Activated CD4-positive, alpha-beta memory T cell treated with anti-CD3 and anti-CD28 coated beads, Interleukin-2, amount 10 ng/mL, durations not matched to agents 7 days and 5 days (primary cell): ENCODE measurements at places on chromosomes 12 and 14. TPM values are rescaled to one million over a fixed set of nuclear protein-coding genes. Genes with fewer than 3 reads are reported as not detected.
A peak's percentile ranks its signal among the peaks of the same experiment; 100 is the strongest.

Gene ACOT6
- not detected for total RNA-seq

Gene GPRC5D
- total RNA-seq: 0.73 TPM

Gene OTUB2
- total RNA-seq: 7.3 TPM

Gene OR6C2
- total RNA-seq: not detected

Gene NELL2
- total RNA-seq: 10.5 TPM

Gene ANO2
- not detected for total RNA-seq

Gene TMTC2
- 5.1 TPM for total RNA-seq

Gene TAS2R7
- not detected for total RNA-seq

DNA sequence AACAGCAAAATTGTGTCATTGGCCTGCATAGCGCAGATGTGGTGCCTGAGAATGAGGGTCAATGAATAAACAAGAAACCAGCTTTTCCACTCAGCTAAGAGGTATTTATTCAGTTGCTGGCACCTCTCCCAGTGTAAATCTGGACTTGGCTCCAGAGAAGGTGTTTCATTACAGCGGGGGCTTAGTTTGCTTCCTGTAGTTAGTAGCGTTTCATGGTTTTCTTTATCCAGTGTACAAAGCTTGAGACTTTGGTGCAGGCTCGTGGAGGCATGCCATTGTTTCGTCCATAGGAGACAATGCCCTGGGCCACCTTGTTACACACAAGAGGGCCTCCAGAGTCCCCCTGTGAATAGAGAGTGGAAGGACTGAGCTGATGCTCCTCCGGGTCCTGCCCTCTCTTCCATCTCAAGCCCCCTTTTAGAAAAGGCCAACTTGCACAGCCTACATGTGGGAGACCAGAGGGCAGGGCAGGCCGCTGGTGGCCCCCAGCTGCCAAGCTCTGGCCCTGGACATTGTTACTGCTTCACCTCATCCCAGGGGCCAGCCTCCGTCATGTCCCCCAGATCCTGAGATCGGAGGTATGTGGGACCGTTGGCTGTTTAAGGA, 3.0 kb downstream of the GZMB start:
- H3K36me3 ChIP-seq: peaks cover 49% of the 10 kb centered on the region
- peak overlapping the region; percentile 84 for H3K4me3 ChIP-seq
- no peaks in the 10 kb centered on the region for H3K27me3 ChIP-seq
- peak overlapping the region; percentile 90 for H3K27ac ChIP-seq
- H3K4me1 ChIP-seq: peaks cover 51% of the 10 kb centered on the region

- DNase-seq: peak; percentile 60
- peaks cover 7% of the 10 kb centered on the region for H3K4me1 ChIP-seq
- no peak overlapping the region for H3K4me3 ChIP-seq
- peaks cover 37% of the 10 kb centered on the region for H3K36me3 ChIP-seq
These were observed 66.3 kb downstream of the CLIP1 start for GRCh38 chr12:122356192-122356635.

- no peak overlapping the region for H3K27ac ChIP-seq
- DNase-seq: peak; percentile 27
- peaks cover 16% of the 10 kb centered on the region for H3K27me3 ChIP-seq
- H3K4me1 ChIP-seq: peaks cover 3% of the 10 kb centered on the region
- no peak overlapping the region for H3K4me3 ChIP-seq
These were observed 50.0 kb downstream of the SPRING1 start for GRCh38 chr12:116687888-116688287.

DNA sequence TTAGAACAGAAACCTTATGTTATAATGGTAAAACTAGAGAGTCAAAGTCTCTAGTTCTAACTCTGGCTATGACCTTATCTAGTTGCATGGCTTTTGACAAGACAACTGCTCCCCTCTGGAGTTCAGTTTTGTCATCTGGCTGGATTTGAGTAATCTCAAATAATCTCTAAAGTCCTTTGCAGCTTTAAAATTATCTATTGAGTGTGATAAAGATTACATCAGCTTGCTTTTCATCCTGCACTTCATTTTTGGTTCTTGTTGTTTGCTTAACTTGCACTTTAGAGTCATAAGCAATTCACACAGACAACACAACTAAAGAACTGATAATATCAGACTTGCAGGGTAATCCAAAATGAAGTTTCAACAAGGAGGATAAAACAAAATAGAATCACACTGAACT, 2.3 kb downstream of the AKAP5 start:
- H3K4me3 ChIP-seq: no peak overlapping the region
- DNase-seq: no peak
- H3K27me3 ChIP-seq: peaks cover 4% of the 10 kb centered on the region
- no peak overlapping the region for H3K27ac ChIP-seq

DNA sequence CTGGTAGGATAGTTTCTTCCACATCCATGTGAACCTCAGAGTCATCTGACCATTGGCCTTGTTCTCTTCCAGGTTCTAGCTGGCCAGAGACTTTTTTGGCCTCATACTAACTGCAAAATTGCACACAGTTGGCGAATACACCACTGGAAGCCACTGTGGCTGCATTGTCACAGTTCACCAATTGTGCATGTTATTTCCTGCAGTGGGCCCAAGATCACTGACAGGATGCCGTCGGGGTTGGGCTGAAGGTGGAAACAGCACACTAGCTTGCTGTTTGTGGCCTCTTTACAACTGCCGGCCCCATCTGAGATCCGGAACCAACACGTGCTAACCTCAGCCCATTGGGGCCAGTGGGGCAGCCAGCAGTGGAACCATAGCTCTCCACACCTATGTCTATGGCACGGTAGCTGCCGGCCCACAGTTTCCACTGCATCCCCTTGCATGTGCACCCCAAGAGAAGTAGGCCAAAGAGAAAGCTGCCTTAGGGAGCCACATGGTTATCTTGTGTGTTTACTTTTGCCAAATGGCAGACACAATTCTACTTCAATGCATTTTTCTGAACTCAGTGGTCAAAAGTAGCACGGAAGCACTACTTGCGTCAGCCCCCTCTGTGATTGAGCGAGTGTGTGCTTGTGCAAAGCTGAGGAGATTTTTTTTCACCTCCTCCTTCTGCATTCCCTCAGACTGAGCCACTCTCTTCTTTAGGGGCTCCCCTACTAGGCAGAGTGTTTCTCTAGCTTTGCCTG, 464.0 kb downstream of the RAD51B start:
- DNase-seq: peak; percentile 79
- H3K27ac ChIP-seq: peak overlapping the region; percentile 96
- H3K4me3 ChIP-seq: peak overlapping the region; percentile 47
- peaks cover 48% of the 10 kb centered on the region for H3K4me1 ChIP-seq
- H3K36me3 ChIP-seq: peaks cover 4% of the 10 kb centered on the region

GRCh38 chr12:88665071-88665470, 84.8 kb upstream of the KITLG start:
- no peaks in the 10 kb centered on the region for H3K27me3 ChIP-seq
- H3K36me3 ChIP-seq: no peaks in the 10 kb centered on the region
- H3K4me3 ChIP-seq: no peak overlapping the region
- no peaks in the 10 kb centered on the region for H3K4me1 ChIP-seq
- no peak overlapping the region for H3K27ac ChIP-seq
- no peak for DNase-seq

DNA sequence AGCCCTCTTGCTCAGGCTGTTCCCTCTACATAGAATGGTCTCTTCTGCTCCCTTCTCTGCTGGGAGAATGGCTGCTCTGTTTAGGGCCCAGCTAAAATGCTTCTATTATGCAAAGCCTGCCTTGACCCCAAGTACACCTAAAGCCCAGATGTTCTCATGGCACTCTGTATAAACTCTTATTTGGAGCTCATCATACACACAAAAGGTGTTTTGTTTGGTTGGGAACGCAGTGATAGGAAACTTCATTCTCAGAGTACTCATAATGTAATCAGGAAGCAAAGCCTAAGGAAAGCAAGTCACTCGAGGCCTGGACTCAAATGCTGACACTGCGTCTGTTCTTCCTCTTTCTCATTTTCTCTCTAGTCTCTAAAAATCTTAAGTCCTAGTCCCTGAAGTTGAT, 38.2 kb upstream of the SYCP3 start:
- H3K27me3 ChIP-seq: no peaks in the 10 kb centered on the region
- H3K4me1 ChIP-seq: peaks cover 53% of the 10 kb centered on the region
- peaks cover 40% of the 10 kb centered on the region for H3K36me3 ChIP-seq
- H3K4me3 ChIP-seq: no peak overlapping the region
- DNase-seq: no peak
- H3K27ac ChIP-seq: no peak overlapping the region

- no peak overlapping the region for H3K27ac ChIP-seq
- H3K27me3 ChIP-seq: peaks cover 31% of the 10 kb centered on the region
- DNase-seq: no peak
- H3K4me3 ChIP-seq: no peak overlapping the region
- H3K4me1 ChIP-seq: no peaks in the 10 kb centered on the region
- no peaks in the 10 kb centered on the region for H3K36me3 ChIP-seq
These were observed 37.3 kb upstream of the ADGRD1 start for GRCh38 chr12:130916241-130916911.

DNA sequence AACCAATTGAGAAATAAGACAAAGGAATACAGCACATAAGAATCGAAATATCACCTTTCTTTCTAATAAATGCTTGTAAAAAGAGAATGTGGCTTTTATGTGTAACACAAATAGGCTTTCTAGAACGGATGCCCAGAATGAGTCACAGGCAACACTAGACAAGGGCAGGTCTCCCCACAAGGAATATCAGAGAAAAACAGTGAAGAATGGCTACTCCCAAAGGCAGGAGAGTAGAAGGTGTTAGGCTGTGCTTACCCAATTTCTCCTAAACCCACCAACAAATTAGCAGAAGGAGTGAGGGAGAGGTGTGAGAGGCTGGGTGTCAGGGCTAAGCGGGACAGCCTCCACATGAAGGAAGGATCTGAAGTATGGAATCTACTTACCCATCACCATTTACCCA, 55.2 kb downstream of the GALNT4 start:
- no peaks in the 10 kb centered on the region for H3K27me3 ChIP-seq
- H3K4me3 ChIP-seq: peak overlapping the region; percentile 48
- H3K27ac ChIP-seq: peak overlapping the region; percentile 90
- H3K36me3 ChIP-seq: peaks cover 45% of the 10 kb centered on the region
- H3K4me1 ChIP-seq: peaks cover 81% of the 10 kb centered on the region

DNA sequence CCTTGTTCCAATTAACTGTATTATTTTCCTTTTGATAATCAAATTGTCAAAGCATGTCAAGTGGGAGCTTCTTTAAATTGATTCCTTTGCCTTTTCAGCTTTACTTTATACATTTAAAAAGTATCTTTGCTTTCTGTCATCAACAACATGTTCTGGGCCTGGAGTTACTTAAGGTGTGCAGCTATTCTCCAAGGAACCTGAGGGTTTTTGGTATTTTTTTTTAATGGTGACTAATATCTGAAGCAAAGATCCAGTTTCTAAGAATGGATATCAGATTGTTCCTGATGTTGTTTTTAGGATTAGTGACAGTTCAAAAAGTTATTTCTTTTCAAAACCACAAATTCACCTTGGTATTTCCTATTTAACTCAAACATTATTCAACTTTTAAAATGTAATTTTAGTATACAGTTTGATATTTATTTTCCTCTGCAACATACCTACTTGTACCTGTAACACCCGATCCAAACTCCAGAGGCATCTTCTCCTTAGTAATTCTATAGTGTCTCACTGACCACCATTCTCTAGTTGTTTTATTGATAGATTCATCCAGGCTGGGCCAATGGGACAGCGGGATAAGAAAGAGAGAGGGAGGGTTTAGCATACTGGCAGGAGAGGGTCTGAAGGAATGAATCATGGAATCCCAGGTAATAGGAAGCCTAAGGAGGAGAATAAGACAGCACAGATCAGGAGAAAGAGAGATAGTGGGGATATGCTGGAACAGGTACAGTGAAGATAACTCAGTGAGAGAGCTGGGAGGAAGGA, 3.1 kb downstream of the CBLN3 start:
- no peaks in the 10 kb centered on the region for H3K27me3 ChIP-seq
- H3K36me3 ChIP-seq: peaks cover 14% of the 10 kb centered on the region
- H3K27ac ChIP-seq: peak overlapping the region; percentile 88
- no peak for DNase-seq

DNA sequence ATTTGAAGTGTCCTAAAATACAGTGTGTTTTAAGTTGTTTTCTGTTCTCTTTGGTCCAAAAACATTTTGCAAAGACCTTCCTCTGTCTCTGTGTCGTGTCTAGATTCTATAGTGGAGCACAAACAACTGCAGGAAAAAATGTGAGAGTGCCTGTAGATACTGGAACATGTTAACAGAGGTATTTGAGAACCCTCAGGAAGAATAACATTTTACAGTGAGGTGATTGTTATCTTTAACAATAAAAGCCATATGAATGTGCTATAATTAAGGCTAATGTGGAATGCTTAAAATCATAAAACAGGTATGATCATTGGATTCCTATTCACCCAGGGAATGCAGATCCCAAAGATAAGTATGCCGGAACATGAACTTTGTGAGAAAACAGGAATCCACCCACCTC, 98.0 kb downstream of the SAMD4A start:
- H3K4me3 ChIP-seq: no peak overlapping the region
- H3K27ac ChIP-seq: no peak overlapping the region
- no peak for DNase-seq
- peaks cover 44% of the 10 kb centered on the region for H3K27me3 ChIP-seq
- H3K4me1 ChIP-seq: peaks cover 9% of the 10 kb centered on the region
- no peaks in the 10 kb centered on the region for H3K36me3 ChIP-seq

- DNase-seq: no peak
- no peak overlapping the region for H3K4me3 ChIP-seq
- no peaks in the 10 kb centered on the region for H3K36me3 ChIP-seq
- H3K27me3 ChIP-seq: peaks cover 36% of the 10 kb centered on the region
These were observed 4.2 kb upstream of the CLMN start for GRCh38 chr14:95323917-95324316.

- DNase-seq: no peak
- H3K4me3 ChIP-seq: no peak overlapping the region
- H3K36me3 ChIP-seq: no peaks in the 10 kb centered on the region
- no peaks in the 10 kb centered on the region for H3K27me3 ChIP-seq
- no peaks in the 10 kb centered on the region for H3K4me1 ChIP-seq
These were observed 194.1 kb downstream of the TMTC3 start for GRCh38 chr12:88336076-88336739.

GRCh38 chr12:115440438-115440837, 756.5 kb upstream of the TBX3 start:
- H3K36me3 ChIP-seq: no peaks in the 10 kb centered on the region
- H3K4me1 ChIP-seq: no peaks in the 10 kb centered on the region
- DNase-seq: no peak
- no peak overlapping the region for H3K27ac ChIP-seq

- no peak for DNase-seq
- no peaks in the 10 kb centered on the region for H3K27me3 ChIP-seq
- H3K27ac ChIP-seq: no peak overlapping the region
- H3K36me3 ChIP-seq: peaks cover 10% of the 10 kb centered on the region
- H3K4me3 ChIP-seq: no peak overlapping the region
These were observed 25.6 kb downstream of the MNAT1 start for GRCh38 chr14:60760209-60760608.

DNA sequence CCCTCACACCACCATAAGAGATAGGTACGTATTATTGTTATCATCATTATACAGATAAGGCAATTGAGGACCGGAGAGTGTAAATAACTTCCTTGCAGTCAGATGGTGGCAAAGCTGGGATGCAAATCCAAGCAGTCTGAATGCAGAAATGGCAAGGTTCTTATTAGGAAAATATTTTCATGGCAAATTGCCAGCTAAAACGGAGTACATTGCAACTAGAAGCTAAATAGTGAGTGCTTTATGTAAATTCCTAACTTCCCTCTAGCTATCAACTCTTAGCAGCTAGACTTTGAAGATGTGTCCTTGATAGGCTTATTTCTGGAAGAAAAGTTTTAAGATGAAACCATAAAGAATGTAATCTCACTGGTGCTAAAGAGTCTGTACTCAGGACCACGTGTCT, 323.9 kb upstream of the DIO2 start:
- H3K36me3 ChIP-seq: peaks cover 4% of the 10 kb centered on the region
- H3K27ac ChIP-seq: no peak overlapping the region

- H3K4me1 ChIP-seq: peaks cover 1% of the 10 kb centered on the region
- no peak overlapping the region for H3K27ac ChIP-seq
- no peak overlapping the region for H3K4me3 ChIP-seq
- no peak for DNase-seq
These were observed 3.7 kb downstream of the MYH6 start for GRCh38 chr14:23404331-23404900.
